ENCODE measurements at places on chromosomes 1 and 21.

DNA sequence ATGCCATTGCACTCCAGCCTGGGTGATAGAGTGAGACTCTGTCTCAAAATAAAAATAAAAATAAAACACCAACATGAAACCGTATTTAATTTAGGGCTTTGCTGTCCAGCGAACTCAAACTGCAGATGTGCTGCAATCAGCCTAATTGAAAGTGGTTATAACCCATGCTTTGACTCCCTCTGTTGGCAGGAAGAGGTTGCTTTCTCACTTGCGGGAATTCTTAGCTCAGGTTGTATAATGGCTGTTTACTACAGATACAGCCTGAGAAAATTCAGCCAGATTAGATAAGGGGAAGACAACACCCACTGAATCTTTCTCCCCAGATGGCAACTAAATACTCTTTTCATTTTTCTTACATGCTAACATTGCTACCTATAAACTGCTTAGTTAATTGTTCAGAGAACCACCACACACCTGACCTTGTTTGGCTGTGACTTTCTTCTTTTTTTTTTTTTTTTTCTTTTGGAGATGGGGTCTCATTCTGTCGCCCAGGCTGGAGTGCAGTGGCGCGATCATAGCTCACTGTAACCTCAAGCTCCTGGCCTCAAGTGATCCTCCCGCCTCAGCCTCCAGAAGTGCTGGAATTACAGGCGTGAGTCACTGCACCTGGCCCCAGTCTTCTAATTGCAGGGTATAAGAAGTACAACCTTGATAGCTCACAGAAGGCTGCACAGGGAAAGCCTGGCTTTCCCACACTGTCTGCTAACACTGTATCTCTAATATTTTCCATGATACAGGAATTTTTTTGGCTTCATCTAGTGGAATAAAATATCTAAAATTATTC, 34.6 kb downstream of the DNTTIP2 start:
- DNase-seq, result peak; percentile 38

- no peak for DNase-seq
Observed at GRCh38 chr1:19179597-19180264, 30.3 kb downstream of the UBR4 start.

GRCh38 chr1:25185409-25186160, 46.7 kb downstream of the SYF2 start:
- no peak for DNase-seq

- no peak for DNase-seq
Observed at GRCh38 chr21:43325968-43326715, 100.8 kb downstream of the SIK1 start.

DNA sequence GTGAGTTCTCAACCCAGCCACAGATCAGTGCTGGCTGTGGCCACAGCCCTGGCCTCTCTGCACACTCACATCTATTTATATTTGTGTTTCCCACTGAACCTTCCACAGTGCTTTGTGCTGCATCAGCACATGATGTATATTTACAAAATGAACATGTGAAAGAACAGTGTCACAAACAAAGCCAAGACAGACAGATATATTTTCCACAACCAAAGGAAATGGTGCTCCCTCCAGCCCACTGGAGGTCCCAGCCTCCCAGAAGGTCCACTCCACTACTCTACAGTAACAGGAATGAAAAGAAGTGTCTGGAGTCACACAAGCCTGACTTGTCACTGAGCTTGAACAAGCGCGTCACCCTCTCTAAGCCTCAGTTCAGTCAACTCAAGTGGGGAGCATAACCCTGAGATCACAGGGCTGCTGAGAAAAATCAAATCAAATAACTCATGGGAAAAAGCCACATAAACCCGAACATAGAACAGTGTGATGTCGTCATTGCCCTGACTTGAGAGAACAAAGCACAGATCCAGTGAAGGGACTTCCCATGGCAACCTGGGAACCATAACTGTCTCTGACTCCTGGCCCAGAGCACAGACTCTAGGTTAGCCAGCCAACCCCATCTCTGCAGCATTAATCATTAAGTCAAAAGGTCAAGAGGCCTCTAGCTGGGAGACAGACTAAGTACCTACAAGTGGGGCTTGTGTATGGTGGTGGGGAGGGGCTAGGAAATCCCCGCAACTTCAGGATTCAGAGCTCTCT, 121.2 kb downstream of the TRABD2B start:
- no peak for DNase-seq

- DNase-seq, result no peak
Observed at GRCh38 chr21:21000591-21001175, 2.5 kb downstream of the NCAM2 start.

DNA sequence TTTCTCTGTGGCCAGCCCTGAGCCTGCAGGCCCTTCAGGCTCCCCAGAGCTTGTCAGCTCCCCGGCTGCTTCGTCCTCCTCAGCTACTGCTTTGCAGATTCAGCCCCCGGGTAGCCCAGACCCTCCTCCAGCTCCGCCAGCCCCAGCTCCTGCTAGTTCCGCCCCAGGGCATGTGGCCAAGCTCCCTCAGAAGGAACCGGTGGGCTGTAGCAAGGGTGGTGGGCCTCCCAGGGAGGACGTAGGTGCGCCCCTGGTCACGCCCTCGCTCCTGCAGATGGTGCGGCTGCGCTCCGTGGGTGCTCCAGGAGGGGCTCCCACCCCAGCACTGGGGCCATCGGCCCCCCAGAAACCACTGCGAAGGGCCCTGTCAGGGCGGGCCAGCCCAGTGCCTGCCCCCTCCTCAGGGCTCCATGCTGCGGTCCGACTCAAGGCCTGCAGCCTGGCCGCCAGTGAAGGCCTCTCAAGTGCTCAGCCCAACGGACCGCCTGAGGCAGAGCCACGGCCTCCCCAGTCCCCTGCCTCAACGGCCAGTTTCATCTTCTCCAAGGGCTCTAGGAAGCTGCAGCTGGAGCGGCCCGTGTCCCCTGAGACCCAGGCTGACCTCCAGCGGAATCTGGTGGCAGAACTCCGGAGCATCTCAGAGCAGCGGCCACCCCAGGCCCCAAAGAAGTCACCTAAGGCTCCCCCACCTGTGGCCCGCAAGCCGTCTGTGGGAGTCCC, 45.4 kb downstream of the YARS1 start:
- no peak for DNase-seq

DNA sequence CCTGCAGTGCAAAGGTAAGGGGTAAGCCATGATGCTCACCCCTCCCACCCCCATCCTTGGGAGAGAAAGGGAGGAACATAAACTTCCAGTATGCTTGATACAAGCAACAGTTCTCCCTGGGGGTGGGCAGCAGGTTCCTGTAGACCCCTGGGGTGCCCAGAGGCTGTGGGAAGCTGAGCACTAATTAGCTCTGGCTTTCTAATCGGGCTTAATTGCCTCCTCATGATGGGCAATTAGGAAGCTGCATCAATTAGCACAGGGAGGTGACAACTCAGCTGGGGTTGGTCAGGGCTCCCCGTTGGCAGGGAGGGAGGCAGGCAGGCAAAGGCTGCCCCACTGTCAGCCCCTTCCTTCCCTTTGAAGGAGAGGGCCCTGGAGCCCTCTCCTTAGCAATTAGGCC, 15.7 kb upstream of the LMNA start:
- DNase-seq, result no peak

GRCh38 chr1:200708769-200709168, 29.9 kb upstream of the CAMSAP2 start:
- no peak for DNase-seq

- no peak for DNase-seq
Observed at GRCh38 chr1:210321552-210321951, 7.2 kb upstream of the HHAT start.

DNA sequence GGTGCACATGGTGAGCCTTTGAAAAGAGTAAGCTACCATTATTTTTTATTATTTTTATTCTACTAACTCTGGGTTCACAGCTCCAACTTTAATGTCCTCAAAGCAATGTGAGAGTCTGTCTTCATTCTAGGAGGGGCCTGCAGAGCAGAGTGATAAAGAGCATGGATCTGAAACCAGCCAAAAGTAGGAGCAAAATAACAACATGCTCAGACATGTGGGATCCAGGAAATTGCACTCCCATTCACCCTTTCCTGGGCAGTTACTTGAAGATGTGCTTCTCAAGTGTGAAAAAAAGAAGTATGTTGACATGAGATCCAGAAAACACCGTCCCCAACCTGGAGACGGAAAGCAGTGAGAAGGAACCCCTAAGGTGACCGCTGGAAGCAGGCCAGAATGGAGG, 8.7 kb upstream of the LIN28A start:
- no peak for DNase-seq

DNA sequence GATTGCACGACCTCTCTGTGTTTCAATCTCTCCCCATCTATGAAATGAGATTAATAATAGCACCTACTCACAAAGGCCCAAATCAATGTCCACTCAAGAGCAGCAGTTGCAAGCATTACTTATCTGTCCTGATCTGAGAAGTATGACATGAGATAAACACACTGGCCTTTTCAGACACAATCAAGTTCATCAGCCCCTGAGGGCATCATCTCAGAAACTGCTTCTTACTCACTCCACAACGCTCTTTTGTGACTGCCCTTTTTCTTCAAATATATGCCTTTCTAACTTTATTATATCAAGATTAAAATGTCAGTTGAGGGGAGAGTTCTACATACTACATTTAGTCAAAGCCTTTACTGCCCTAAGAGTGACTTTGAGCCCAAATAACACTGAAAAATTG, 371.9 kb upstream of the SPAG17 start:
- DNase-seq, result no peak

DNA sequence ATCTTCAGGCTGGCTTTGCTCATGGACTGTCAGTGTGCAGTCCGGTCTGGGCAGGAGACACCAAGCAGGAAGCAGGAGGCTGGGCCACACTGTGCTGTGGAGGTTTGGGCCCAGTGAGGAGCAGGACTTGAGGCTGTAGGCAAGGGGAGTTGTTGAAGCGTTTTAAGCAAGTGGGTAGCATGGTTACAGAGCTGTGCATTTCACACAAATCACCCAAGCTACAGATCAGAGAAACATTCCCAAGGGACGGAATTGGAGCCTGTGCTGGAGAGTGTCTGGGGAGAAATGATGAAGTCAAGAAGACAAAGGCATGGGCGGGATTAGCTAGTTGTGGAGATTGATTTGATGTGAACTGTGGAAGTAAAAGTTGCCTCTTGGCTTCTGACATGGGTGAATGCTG, 60.9 kb downstream of the KIF21B start:
- DNase-seq, result no peak

DNA sequence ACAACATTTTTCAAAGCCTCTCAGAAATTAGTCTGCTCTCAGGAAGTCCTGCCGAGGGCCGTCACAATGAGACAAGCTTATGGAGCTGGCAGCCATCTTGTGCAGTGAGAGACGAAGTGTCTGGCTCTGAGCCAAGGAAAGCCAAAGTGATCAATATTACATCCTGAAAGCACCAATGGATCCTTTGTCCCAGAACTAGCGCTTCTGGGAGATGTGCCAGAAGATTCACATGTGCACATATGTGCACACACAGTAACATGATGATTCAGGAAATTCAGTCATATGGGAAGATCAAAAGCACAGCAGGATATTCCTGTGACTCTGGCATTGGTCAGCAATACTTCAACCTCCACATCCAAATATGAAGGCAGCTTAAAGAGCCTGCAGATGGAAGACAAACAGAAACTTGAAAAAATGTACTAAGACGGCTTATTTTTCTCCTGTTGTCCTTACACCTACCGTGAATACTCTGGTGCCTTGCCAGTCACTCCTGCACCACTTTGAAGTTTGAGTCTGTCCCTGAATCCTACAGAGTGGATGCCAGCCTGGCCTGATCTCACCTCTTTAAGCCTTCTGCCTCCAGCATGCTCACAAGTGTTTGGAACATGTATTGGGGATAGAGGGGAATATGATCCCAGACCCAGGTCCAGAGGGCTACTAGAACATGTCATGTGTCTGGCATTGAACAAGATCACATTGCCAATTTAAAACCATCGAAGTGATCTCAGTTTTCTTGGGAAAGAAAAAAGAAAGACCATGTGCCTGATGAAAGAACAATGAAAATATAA, 44.5 kb upstream of the PRRX1 start:
- no peak for DNase-seq

- DNase-seq, result no peak
Observed at GRCh38 chr21:31087639-31088473, 49.6 kb upstream of the KRTAP19-8 start.

- DNase-seq, result no peak
Observed at GRCh38 chr1:9500756-9501754, 38.2 kb upstream of the SLC25A33 start.

GRCh38 chr1:186828611-186829454, at the start of gene PLA2G4A:
PLA2G4A (plus strand) TSS chr1:186828949; CDS start chr1:186854355, 25,406 bp downstream.
- no peak for DNase-seq

DNA sequence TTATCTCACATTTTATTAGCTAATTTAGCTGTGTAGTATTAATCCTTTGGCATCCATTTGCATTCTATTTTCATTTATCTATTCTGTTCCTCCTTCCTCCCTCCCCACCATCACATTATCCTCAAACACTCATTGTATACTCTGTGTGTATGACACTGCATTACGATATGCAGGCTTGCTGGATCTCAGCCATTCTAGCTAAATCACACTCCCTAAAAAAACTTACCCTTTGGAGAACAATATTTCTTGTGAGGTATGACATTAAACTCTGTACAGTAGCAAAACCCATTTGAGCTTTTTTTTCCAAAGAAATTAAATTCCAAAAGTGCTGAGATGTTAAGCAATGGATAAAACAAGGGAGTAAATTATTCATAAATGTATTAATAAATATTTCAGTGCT, 11.4 kb upstream of the RAB3GAP2 start:
- no peak for DNase-seq
